ENCODE measurements at places on chromosomes 2 and 18.

DNA sequence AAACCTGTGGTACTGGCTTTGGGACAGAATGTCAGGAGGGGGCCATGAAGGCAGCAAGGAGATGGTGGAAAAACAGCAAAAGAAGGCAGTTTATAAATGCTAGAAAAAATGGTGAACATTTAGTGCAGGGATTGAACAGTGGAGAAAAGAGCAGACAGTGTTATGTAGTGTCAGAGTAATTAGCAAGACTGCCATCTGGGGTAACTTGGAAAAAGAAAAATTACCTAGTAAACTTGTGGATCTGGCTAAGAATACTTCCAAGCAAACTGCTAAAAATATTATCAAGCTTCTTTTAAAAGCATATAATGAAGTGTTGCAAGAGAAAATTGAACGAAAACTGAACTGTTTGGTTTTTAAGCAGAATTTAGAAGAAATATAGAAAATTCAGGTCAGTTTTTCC lies 267.8 kb downstream of the INSIG2 start:
- no peak for DNase-seq

DNA sequence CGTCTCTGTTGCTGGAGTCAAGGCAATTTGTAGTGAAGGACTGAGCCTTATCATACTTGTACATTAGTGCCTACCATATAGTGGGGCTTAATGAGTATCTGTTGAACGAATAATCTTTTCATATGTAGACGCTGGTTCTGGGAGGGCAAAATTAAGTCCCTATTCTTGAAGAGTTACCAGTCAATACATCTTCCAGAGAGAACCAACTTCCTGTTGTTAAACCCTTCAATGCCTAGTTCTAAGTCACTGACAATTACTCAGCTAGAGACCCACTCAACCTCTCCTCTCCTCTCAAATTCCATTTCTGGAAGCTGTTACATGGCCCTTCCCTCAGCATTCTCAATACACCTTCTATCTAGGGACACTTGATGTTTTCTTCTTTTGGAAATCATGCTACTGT lies 1.1 kb upstream of the MOB4 start:
- DNase-seq: no peak

- DNase-seq: no peak
These were observed 188.9 kb downstream of the LTBP1 start for GRCh38 chr2:33135645-33136044.

DNA sequence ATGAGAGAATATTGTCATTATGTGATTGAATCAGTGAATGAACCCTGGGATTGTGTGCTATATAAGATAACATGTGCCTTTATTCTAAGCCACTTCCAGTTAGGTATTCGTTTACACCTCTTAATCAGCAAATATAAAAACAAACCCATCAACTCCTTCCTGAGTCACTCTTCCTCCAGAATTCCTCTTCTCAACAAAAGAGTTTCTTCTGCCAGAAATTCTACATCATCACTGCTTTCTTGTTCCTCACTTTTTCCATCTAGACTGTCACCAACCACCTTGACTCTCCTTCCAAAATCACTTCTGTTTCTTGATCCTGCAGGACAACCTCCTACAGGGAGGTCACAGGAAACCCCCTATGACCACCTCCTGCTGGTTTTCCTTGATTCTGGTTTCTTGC lies 261.4 kb downstream of the CYP26B1 start:
- DNase-seq: no peak

DNA sequence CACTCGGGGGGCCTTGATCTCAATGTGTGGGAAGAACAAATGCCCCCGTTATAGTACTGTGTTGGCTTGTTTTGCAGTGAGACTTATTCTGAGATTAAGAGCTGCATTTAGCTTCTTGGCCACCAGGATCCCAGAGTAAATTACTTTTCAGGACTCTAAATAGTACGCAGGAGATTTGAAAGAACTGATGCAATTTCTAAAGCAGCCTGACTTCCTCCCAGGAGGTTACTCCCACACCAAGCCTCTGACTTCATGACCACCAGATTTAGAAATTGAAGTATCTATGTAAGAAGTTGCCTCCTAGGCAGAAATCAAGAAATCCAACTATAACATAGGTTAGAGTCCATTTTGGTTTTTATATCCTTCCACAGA lies 67.0 kb downstream of the FEZ2 start:
- DNase-seq: no peak

- no peak for DNase-seq
These were observed 63.6 kb downstream of the TNP1 start for GRCh38 chr2:216796115-216796840.

DNA sequence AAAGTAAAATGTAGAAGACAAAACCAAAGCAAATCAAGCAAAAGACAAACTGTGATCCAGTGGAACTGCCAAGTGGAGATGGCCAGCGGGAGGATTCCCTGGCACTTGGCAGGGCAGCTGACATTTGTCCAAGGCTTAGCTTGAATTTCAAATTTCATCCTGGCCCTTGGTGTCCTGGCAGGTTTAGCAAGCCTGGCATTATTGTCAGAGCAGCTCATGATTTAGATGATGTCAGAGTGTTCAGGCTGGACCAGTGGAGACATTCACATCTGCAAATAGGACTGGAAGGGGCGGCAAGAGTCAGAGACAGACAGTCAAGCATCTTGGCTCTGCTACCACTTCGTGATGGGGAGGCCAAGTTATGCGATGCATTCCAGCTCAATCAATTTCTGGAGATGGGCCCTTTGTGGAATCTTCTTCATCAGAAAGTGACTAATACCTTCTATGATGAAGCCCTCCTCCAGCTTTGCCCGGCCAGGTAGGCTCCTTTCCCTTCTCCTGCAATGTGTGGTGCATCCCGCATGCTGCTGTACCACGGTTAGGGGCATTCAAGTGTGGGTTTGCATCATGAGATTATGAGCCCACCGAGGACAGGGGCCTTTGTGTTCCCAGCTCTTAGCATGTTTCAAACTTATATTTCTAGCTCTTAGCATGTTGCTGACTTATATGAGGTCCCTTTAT lies 199.7 kb downstream of the ANKRD30B start:
- no peak for DNase-seq

DNA sequence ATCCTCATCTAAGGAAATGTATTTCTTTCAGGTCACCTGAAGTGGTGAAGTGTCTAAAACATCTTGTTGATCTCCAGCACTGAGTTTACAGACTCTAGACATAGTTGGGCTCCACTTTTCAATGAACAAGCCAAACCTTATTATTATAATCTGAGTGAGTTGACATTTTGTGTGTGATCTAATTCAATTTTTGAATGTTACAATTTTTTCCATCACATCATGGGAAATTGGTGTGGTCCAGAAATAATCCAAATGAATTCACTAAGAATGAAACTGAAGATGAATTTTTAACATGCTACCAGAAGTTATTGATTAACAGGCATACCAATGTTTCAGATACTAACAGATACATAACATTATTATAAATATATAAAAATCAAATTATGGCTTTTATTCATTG lies 75.6 kb upstream of the EFEMP1 start:
- DNase-seq: no peak

DNA sequence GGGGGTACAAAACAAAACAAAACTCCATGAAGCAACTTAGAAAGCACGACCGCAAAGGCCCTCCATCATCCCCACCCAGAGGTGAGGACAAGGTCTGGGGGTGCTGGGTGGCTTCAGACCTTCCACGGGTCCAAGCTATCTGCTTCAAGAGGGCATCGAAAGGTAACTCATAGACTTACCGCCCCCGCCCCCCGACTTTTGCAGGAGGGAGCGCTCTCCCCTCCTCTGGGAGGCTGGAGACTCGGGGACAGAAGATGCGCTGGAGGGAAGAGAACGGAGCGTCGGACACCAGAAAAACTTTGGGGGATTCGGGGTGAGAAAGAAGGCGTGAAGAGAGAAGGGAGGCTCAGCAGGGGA lies 300 bp upstream of the STON1 start:
- no peak for DNase-seq

- DNase-seq: no peak
These were observed 347.6 kb upstream of the KCNJ3 start for GRCh38 chr2:154350911-154351310.

DNA sequence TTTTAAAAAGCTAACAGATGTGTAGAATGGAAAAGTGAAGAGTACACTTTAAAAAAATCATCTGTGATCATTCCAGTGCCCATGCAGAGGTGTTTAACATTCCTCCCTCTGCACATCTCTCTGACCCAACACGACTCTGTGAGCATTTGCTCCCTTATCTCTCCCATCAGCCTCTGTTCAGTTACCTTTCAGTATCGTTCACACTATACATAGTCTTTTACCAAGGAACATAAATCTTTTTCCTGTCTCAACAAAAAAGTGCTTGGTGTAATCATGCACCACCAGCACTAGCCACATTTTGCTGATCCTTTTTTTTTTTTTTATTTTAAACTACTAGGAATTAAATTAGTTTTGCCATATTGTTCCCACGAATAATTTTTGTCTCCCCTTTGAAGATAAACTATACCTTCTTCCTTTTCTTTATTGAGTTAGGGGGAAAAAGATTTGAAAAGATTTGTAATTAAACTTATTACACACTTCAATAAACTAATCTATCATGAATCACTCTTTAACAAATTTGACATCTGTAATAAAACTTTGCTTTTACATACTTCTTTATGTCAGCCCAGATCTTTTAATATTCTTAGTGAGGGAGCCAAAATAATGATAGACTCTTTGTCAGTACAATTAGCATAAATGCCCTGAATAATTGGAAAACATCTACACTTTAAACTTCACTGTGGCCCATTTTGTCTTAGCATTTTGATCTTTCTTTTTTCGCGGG lies 489.8 kb upstream of the FANCL start:
- no peak for DNase-seq

- no peak for DNase-seq
These were observed 1.3 kb upstream of the BAZ2B start for GRCh38 chr2:159617646-159618045.

GRCh38 chr2:240983361-240983995 lies 14.9 kb upstream of the SNED1 start:
- no peak for DNase-seq

- DNase-seq: no peak
These were observed 12.8 kb upstream of the SCN9A start for GRCh38 chr2:166388481-166389070.

- no peak for DNase-seq
These were observed 109.9 kb downstream of the PDE1A start for GRCh38 chr2:182316950-182317349.

GRCh38 chr2:167733747-167734146 lies 513.6 kb downstream of the STK39 start:
- no peak for DNase-seq

DNA sequence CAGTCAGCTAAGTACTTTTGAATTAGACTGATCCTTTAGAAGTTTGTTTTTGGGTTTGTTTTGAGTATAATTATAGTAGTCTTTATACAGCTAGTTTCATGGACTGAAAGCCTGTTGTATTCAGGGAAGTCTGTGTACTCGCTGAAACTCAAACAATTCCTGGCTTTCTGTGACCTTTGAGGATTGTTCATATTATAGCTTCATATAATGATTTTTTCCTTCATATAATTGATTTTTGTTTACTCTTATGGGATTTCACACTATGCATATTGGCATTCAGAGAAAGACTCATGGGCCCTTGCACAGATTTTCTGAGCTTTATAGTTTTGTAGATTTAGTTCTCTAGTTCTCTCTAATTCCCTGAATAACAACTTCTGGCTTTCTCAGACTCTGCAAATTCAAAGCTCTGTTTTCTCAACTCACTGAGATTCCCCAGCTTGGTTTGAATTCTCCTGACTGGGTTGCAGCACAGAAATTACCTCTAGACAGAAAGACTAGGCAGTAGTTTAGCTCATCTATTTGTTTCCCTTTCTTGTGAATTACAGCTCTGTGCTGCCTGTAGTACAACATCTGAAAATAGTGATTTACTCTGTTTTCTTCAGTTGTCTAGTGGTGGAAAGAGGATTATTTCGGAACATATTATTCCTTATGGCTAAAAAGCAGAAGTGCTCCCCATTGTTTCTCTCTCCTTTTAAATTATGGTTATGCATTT lies 495.9 kb upstream of the CNTNAP5 start:
- no peak for DNase-seq

GRCh38 chr2:46747297-46747818 lies 168.2 kb downstream of the MCFD2 start:
- DNase-seq: no peak

DNA sequence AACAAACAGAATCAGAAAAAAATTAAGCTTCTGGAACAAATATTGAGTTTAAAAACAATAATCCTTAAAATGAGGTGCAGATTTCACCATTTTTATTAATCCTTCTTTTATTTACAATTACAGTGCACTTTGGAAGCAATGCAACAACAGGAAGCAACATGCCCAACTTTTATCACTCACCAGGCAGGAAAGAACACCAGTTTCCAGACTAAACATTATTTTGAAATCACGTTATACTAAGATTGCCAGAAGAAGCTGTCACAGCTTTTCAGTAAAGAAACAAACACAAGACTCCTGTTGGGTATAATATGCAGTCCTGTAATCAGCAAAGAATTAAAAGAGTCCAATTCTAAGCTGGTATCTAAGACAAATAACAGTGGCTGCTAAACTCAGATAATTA lies 137.9 kb upstream of the ZC3H15 start:
- DNase-seq: no peak

DNA sequence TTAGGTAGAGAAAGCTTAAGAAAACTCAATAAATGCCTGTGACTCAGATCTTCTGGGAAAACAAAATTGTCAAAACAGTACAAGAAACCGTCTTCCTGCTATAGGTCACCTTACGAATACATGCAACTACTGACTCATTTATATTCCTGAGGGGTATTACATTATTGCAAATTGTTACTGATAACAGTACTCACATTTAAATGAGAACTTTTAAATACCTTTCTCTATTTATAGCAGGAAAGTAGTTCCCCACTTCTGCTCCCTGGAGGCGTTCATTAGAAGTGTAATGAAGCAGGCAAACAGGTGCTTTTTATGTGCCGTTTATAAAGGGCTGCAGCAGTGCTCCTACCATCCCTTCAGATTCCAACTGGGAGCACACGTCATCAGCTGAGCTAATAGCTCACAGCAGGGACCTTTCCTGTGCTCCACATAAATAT lies 65.1 kb upstream of the RPRM start:
- no peak for DNase-seq

DNA sequence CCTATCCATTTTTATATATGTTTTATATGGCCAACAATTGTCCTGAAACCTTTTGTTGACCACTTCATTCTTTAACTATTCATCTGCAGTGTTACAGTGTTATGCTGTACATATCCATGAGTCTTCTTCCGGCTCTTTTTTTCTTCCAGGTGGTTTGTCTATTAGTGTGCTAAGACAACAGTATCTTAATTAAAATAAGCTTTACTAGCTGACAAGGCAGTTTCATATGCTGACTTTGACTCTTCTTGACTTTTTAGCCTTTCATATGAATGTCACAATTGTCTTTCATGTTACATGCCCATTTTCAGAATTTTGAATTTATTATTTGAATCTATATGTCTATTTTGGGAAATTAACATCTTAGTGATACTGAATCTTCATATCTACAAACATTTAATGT lies 1249.0 kb downstream of the DPP10 start:
- DNase-seq: no peak

GRCh38 chr18:79790996-79791972 lies 6.5 kb upstream of the KCNG2 start:
- no peak for DNase-seq

Data from stimulated activated CD4-positive, alpha-beta T cell treated with anti-CD3 and anti-CD28 coated beads, TNF-alpha, amount 100 ng/mL, for 1 hour (primary cell).